Thoracic aorta (tissue), 2 donors: ENCODE measurements at places on chromosomes 4 and X. TPM values are rescaled to one million over a fixed set of nuclear protein-coding genes. Genes with fewer than 3 reads are reported as not detected.

The UGT8 gene
- total RNA-seq: 0.14 TPM

DNA sequence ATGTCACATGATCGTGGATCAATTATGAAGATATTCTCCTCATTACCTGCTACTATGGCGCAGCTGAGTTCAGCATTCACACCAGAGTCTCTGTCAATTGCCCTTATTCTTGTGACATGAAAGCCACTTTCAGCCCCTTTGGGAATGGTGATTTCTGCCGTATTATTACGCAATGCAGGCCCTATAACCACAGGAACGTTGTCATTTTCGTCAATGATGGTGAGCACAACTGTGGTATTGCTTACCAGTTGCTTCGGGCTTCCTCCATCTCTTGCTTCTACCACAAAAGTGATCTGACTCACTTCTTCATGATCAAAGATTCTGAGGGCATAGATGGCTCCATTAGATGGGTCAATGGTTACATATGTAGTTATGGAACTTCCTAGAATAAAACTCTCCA, 2.1 kb downstream of the PCDH18 start:
- H3K36me3 ChIP-seq: no peaks in the 10 kb centered on the region
- no peak for DNase-seq
- H3K27ac ChIP-seq: peak overlapping the region; percentile 86
- H3K27me3 ChIP-seq: no peaks in the 10 kb centered on the region
- peak overlapping the region; percentile 81 for H3K4me3 ChIP-seq

- no peak overlapping the region for H3K4me3 ChIP-seq
- H3K27me3 ChIP-seq: no peaks in the 10 kb centered on the region
- no peak overlapping the region for H3K27ac ChIP-seq
- DNase-seq: no peak
- H3K36me3 ChIP-seq: no peaks in the 10 kb centered on the region
- no peaks in the 10 kb centered on the region for H3K4me1 ChIP-seq
These were observed 19.5 kb upstream of the GALNTL6 start for GRCh38 chr4:171793723-171794122.

The PLP2 gene
- total RNA-seq: 90.2 TPM

The PDGFC gene
- 32.8 TPM for total RNA-seq

The SRD5A3 gene
- 5.4 TPM for total RNA-seq

- no peak overlapping the region for H3K4me3 ChIP-seq
- H3K36me3 ChIP-seq: no peaks in the 10 kb centered on the region
- H3K27me3 ChIP-seq: no peaks in the 10 kb centered on the region
- DNase-seq: no peak
- H3K4me1 ChIP-seq: no peaks in the 10 kb centered on the region
These were observed 29.9 kb upstream of the PGRMC1 start for GRCh38 chrX:119206203-119206602.

The EDNRA gene
- 22.2 TPM for total RNA-seq

GRCh38 chr4:17726911-17727310, 54.5 kb downstream of the FAM184B start:
- H3K27me3 ChIP-seq: no peaks in the 10 kb centered on the region
- H3K4me3 ChIP-seq: no peak overlapping the region
- no peaks in the 10 kb centered on the region for H3K4me1 ChIP-seq
- no peaks in the 10 kb centered on the region for H3K36me3 ChIP-seq
- no peak for DNase-seq

GRCh38 chr4:82398263-82398662, 24.5 kb upstream of the HNRNPD start:
- no peak overlapping the region for H3K27ac ChIP-seq
- DNase-seq: no peak
- no peak overlapping the region for H3K4me3 ChIP-seq
- H3K4me1 ChIP-seq: no peaks in the 10 kb centered on the region
- H3K36me3 ChIP-seq: no peaks in the 10 kb centered on the region

DNA sequence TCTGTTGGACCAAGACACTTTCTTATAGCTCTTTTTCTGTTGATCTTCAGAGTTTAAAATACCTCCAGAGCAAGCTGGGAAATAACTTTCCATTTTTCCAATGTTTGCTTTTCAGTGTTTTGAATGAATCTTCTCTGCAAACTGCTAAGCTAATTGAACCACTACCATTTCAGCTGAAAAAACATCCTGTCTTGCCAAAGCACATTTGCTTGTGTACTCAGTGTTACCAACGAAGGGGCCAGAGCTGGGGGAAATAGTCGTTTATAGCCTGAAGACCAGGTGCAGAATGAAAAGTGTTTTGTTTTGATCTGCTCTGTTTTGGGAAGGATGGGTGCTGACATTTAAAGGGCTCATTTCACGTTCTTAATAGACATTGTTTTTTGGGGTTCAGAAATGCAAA, 88.4 kb upstream of the CLNK start:
- no peak for DNase-seq
- no peak overlapping the region for H3K4me3 ChIP-seq
- no peaks in the 10 kb centered on the region for H3K36me3 ChIP-seq
- peaks cover 5% of the 10 kb centered on the region for H3K4me1 ChIP-seq
- no peaks in the 10 kb centered on the region for H3K27me3 ChIP-seq
- no peak overlapping the region for H3K27ac ChIP-seq
